ENCODE measurements at places on chromosomes 2 and 18. TPM values are rescaled to one million over a fixed set of nuclear protein-coding genes. Genes with fewer than 3 reads are reported as not detected.

DNA sequence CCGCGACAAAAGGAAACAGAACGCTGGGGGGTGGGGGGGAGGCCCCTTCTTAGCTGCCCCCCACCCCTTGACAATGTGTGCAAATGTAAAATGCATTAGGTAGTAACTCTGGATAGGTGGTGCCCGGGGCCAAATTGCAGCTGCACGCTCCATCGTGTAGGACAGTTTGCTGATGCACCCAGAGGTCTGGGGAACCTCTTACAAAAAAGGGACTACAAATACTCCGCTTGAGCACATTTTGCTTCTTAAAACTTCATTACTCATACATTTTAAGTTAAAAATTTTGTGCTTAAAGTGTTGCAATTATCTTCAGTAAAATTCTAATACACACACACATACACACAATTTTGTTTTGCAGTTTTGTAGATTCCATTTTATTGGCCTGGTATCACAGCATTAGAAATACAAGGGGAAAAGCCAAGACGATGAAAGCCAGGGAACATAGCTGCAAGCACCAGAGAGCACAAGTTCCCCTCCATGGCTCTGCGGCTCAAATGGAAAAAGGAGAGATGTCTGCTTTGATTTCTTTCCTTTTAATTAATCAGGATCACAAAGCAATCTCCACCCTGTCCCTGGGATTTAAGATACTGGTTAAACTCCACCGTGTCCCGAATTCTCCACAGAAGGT lies 582.1 kb downstream of the ZEB2 start:
- peaks cover 15% of the 10 kb centered on the region for H3K4me1 ChIP-seq
- no peak for DNase-seq
- H3K36me3 ChIP-seq, result no peaks in the 10 kb centered on the region
- no peak overlapping the region for H3K27ac ChIP-seq
- H3K4me3 ChIP-seq, result peak overlapping the region; percentile 65

GRCh38 chr18:33835419-33835818 lies 257.4 kb downstream of the ASXL3 start:
- no peak overlapping the region for H3K27ac ChIP-seq
- peaks cover 1% of the 10 kb centered on the region for H3K36me3 ChIP-seq
- DNase-seq, result no peak
- no peaks in the 10 kb centered on the region for H3K27me3 ChIP-seq
- no peaks in the 10 kb centered on the region for H3K4me1 ChIP-seq

GRCh38 chr18:67500522-67501205 lies 15.9 kb downstream of the DSEL start:
- H3K36me3 ChIP-seq, result no peaks in the 10 kb centered on the region
- no peak for DNase-seq
- no peaks in the 10 kb centered on the region for H3K4me1 ChIP-seq
- H3K27me3 ChIP-seq, result peaks cover 9% of the 10 kb centered on the region
- no peak overlapping the region for H3K4me3 ChIP-seq
- no peak overlapping the region for H3K27ac ChIP-seq

DNA sequence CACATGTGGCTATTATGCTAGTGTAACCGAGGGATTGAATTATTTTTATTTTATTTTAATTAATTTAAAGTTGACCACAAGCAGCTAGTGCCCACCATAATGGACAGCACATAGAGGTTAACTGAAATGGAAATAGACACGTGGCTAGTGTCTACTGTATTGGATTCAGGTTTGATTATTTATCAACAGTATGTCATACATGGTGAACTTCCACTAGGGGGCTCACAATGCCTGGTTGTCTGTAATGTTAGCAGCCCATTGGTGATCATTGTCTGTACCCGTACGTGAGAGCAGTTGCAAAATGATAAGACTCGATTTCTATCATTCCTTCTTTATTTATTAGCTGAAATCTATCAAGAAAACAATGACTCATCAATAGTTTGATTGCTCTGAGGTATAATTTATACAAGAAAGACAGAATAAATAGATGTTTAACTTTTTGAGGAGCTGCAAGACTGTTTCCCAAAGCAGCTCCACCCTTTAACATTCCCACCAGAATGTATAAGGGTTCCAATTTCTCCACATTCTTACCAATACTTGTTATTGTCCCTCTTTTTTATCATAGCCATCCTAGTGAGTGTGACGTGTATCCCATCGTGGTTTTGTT lies 76.5 kb downstream of the CYBRD1 start:
- H3K27me3 ChIP-seq, result no peaks in the 10 kb centered on the region
- H3K36me3 ChIP-seq, result no peaks in the 10 kb centered on the region
- no peak overlapping the region for H3K4me3 ChIP-seq
- no peak overlapping the region for H3K27ac ChIP-seq
- peak; percentile 59 for DNase-seq
- no peaks in the 10 kb centered on the region for H3K4me1 ChIP-seq

DNA sequence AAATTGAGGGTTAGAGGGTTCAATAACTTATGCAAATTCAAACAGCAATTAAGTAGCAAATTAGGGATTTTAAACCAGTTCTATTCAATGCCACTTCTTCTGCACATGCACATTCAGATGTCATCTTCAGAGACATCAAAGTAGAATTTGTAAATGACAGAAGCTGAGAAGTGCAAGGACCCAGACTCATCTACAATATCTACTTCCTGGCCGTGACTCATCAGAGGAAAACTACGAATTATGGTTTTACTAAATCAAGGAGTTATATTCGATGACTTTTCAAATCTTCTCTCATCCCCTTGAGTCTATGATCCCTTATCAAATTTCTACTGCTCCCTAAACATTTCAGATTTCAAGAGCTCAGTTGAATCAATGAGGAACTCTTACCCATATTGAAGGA lies 20.0 kb upstream of the STAT4 start:
- H3K36me3 ChIP-seq, result no peaks in the 10 kb centered on the region
- H3K4me3 ChIP-seq, result peak overlapping the region; percentile 65
- peaks cover 68% of the 10 kb centered on the region for H3K4me1 ChIP-seq
- H3K27ac ChIP-seq, result peak overlapping the region; percentile 47

DNA sequence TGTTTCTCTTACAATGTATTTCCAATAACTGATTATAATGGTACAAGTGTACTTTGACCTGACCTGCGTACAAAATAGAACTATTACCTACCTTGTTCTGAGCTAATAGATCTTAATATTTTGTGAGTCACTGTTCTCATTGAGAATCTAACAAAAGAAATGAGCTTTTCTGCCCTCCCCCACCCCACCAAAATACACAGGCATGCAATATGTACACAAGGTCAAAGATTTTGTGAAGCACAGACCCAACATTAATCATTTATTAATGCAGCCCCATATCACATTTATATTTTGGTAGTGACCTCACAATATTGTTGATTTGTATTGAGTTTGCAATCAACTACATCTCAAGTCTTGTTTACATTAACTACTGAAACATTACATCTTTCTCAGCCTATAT lies 86.5 kb downstream of the CDH20 start:
- DNase-seq, result no peak
- no peak overlapping the region for H3K27ac ChIP-seq
- H3K4me1 ChIP-seq, result no peaks in the 10 kb centered on the region
- H3K27me3 ChIP-seq, result no peaks in the 10 kb centered on the region
- no peak overlapping the region for H3K4me3 ChIP-seq
- H3K36me3 ChIP-seq, result no peaks in the 10 kb centered on the region

DNA sequence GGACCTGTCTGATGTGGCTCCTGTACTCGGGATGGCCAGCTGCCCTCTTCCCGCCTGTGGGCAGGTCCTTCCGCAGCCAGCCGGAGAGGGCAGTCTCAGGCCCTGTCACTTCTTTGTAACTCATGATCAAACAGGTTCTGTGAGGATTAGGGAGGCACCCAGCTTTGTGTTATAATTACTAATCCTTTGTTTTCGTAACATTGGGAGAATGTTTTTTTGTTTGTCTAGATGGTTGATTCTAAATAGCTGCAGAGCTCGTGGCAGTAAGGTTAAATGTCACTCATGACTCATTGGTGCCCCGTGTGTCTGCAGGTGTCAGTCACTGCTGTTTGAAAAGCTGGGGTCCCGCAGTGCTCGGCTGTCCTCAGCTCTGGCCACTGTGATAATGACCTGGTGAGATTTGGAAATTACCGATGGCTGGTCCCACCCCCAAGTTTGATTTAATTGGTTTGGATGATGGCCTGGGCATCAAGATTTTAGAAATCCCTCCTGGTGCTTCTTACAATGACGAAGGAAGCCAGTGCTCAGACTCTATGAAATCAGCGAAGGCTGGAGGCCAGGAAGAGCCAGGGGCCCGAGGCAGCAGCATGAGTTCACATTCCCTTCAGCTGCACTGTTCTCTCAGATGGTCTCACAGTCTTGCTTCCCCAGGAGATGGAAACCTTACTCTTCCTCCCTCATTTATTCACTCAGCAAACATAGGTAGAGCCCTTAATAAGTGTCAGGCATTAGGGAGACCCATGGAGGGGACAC lies 172.8 kb downstream of the VAPA start:
- DNase-seq, result no peak
- peaks cover 6% of the 10 kb centered on the region for H3K36me3 ChIP-seq
- H3K27ac ChIP-seq, result no peak overlapping the region
- H3K4me3 ChIP-seq, result no peak overlapping the region
- H3K4me1 ChIP-seq, result peaks cover 7% of the 10 kb centered on the region
- H3K27me3 ChIP-seq, result peaks cover 14% of the 10 kb centered on the region

GRCh38 chr2:158745067-158745865 lies 49.9 kb upstream of the DAPL1 start:
- DNase-seq, result peak; percentile 45
- no peak overlapping the region for H3K4me3 ChIP-seq
- no peaks in the 10 kb centered on the region for H3K4me1 ChIP-seq
- H3K27me3 ChIP-seq, result peaks cover 34% of the 10 kb centered on the region
- H3K36me3 ChIP-seq, result no peaks in the 10 kb centered on the region
- H3K27ac ChIP-seq, result no peak overlapping the region

DNA sequence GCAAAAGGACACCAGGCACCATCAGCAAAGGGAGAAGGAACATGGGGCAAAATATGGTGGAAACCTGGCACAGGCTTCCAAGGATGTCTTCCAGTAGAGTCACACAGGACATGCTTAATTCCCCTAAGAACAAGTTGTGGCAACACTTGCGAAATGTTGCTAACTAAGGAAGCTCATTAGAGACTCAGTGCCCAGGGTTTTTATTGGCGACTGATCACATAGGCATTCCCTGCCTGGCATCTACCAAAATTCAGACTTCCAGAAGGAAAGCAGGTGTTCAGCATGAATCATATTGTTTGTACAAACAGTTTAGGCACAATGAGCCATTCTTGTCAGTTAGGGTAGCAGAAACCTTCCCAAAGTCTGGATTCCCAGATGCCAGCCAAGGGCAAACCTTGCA lies 25.7 kb downstream of the SLC4A1AP start:
- no peak overlapping the region for H3K4me3 ChIP-seq
- peaks cover 9% of the 10 kb centered on the region for H3K4me1 ChIP-seq
- DNase-seq, result no peak
- peaks cover 9% of the 10 kb centered on the region for H3K36me3 ChIP-seq
- H3K27me3 ChIP-seq, result no peaks in the 10 kb centered on the region
- H3K27ac ChIP-seq, result no peak overlapping the region

DNA sequence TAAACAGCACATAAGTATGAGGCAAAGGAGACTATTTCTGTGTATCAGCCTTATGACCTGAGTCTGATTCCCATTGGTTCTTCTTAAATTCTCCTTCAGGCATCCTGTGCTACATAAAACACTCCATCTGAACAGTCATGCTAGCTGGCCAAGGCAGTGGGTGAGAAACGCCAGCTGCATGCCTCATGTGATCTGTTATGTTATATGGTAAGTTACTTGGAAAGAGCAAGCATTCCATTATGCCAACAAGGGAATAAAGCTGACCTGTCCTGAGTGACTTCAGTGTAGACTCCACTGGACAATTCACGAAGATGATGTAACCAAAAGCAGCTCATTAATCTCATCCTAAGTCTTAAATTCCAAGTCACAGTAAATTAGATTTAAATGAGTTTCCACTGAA lies 216.5 kb upstream of the FN1 start:
- no peaks in the 10 kb centered on the region for H3K36me3 ChIP-seq
- no peak for DNase-seq

DNA sequence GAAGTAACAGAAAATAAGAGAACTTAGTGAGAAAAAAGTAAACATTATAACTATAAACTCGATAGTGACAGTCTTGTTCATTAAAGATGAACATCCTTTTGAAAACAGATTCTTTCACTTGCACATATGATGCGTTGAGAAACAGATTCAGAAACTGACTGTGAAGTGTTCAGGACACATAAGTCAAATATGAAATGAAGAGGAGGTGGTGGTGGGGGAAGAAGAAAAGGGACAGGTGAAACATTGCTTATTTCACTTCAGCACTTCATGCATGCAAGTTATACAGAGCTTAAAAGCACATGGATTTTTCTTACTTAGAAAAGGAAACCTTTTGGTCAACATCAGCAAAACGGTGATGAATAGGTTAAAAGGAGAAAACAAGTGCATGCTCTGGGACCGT lies 42.5 kb downstream of the STAT4 start:
- no peak for DNase-seq
- H3K27ac ChIP-seq, result peak overlapping the region; percentile 56
- H3K4me1 ChIP-seq, result peaks cover 90% of the 10 kb centered on the region
- H3K36me3 ChIP-seq, result peaks cover 5% of the 10 kb centered on the region

GRCh38 chr18:34261865-34262780 lies 37.4 kb upstream of the NOL4 start:
- H3K36me3 ChIP-seq, result peaks cover 3% of the 10 kb centered on the region
- no peaks in the 10 kb centered on the region for H3K27me3 ChIP-seq
- no peak for DNase-seq
- H3K27ac ChIP-seq, result no peak overlapping the region
- no peaks in the 10 kb centered on the region for H3K4me1 ChIP-seq

- no peaks in the 10 kb centered on the region for H3K27me3 ChIP-seq
- H3K27ac ChIP-seq, result peak overlapping the region; percentile 39
- DNase-seq, result no peak
- H3K4me3 ChIP-seq, result peak overlapping the region; percentile 59
These were observed 13.7 kb upstream of the FOSL2 start for GRCh38 chr2:28378679-28379584.

DNA sequence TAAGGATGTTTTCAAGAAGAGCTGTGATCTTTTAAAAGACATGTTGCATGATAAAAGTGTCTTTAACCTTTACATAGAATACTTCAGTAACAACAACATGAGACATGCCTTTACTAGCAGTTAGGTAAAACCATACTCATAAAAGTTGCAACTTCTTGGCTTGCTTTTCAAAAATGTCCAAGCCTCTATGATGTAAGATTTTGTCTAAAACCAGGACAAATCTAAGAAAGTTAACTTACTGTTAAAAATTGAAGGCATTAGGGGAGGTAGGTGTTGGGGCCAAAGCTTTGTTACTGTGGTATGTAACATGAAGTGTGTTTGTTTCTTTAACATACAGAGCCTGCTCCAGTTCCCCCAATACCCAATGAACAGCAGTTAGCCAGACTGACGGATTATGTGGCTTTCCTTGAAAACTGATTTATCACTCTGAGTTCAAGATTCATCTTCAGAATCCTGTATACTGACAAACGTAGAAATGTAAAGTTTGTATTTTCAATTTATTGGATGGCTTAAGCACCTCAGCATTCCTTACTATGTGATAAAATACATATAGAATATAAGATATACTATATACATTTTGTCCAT lies 11.7 kb downstream of the COPS8 start:
- no peak for DNase-seq
- no peak overlapping the region for H3K27ac ChIP-seq
- H3K4me1 ChIP-seq, result no peaks in the 10 kb centered on the region
- H3K4me3 ChIP-seq, result no peak overlapping the region
- H3K27me3 ChIP-seq, result no peaks in the 10 kb centered on the region
- peaks cover 10% of the 10 kb centered on the region for H3K36me3 ChIP-seq

GRCh38 chr2:109417701-109418335 lies 195.9 kb downstream of the SEPTIN10 start:
- DNase-seq, result no peak
- no peak overlapping the region for H3K4me3 ChIP-seq
- no peaks in the 10 kb centered on the region for H3K4me1 ChIP-seq
- no peaks in the 10 kb centered on the region for H3K36me3 ChIP-seq

The ELOA2 gene
- not detected for total RNA-seq

The UGT1A8 gene
- total RNA-seq, result not detected

The CAPN10 gene
- 36.9 TPM for total RNA-seq

The IGFBP2 gene
- total RNA-seq, result 3.6 TPM

The EFEMP1 gene
- not detected for total RNA-seq

The ALPG gene
- not detected for total RNA-seq

The MDH1B gene
- 0.96 TPM for total RNA-seq
